ENCODE measurements at places on chromosomes 12 and 14. TPM values are rescaled to one million over a fixed set of nuclear protein-coding genes. Genes with fewer than 3 reads are reported as not detected.

- H3K4me3 ChIP-seq: no peak overlapping the region
- no peaks in the 10 kb centered on the region for H3K27me3 ChIP-seq
- no peaks in the 10 kb centered on the region for H3K36me3 ChIP-seq
- H3K27ac ChIP-seq: no peak overlapping the region
- no peak for DNase-seq
These were observed 4.3 kb upstream of the MYF6 start for GRCh38 chr12:80702889-80703805.

GRCh38 chr14:32469388-32470160 is 140.5 kb downstream of the AKAP6 start:
- no peak overlapping the region for H3K4me3 ChIP-seq
- H3K27ac ChIP-seq: no peak overlapping the region
- H3K27me3 ChIP-seq: no peaks in the 10 kb centered on the region
- H3K4me1 ChIP-seq: peaks cover 40% of the 10 kb centered on the region
- no peak for DNase-seq

- DNase-seq: no peak
- no peaks in the 10 kb centered on the region for H3K4me1 ChIP-seq
- no peaks in the 10 kb centered on the region for H3K36me3 ChIP-seq
- no peaks in the 10 kb centered on the region for H3K27me3 ChIP-seq
These were observed 491.8 kb downstream of the PCNX1 start for GRCh38 chr14:71399057-71399487.

- H3K27me3 ChIP-seq: no peaks in the 10 kb centered on the region
- H3K27ac ChIP-seq: no peak overlapping the region
- no peak overlapping the region for H3K4me3 ChIP-seq
- no peaks in the 10 kb centered on the region for H3K4me1 ChIP-seq
- H3K36me3 ChIP-seq: no peaks in the 10 kb centered on the region
These were observed 37.9 kb upstream of the DLK1 start for GRCh38 chr14:100688598-100689461.

GRCh38 chr12:21989819-21990412 is 48.7 kb upstream of the ABCC9 start:
- no peaks in the 10 kb centered on the region for H3K36me3 ChIP-seq
- H3K27ac ChIP-seq: no peak overlapping the region
- DNase-seq: peak; percentile 22

GRCh38 chr14:61355892-61356325 is 34.5 kb downstream of the PRKCH start:
- H3K4me3 ChIP-seq: no peak overlapping the region
- no peak overlapping the region for H3K27ac ChIP-seq

GRCh38 chr14:78746086-78746595 is 576.0 kb downstream of the NRXN3 start:
- no peak overlapping the region for H3K27ac ChIP-seq
- no peaks in the 10 kb centered on the region for H3K4me1 ChIP-seq
- no peaks in the 10 kb centered on the region for H3K36me3 ChIP-seq
- no peak overlapping the region for H3K4me3 ChIP-seq
- no peak for DNase-seq

- H3K27me3 ChIP-seq: no peaks in the 10 kb centered on the region
- no peak overlapping the region for H3K27ac ChIP-seq
- no peak for DNase-seq
- no peaks in the 10 kb centered on the region for H3K4me1 ChIP-seq
- no peak overlapping the region for H3K4me3 ChIP-seq
These were observed 10.0 kb downstream of the EML1 start for GRCh38 chr14:99803106-99803775.

- H3K27ac ChIP-seq: no peak overlapping the region
- H3K36me3 ChIP-seq: no peaks in the 10 kb centered on the region
- DNase-seq: no peak
- H3K4me3 ChIP-seq: no peak overlapping the region
- H3K27me3 ChIP-seq: no peaks in the 10 kb centered on the region
- no peaks in the 10 kb centered on the region for H3K4me1 ChIP-seq
These were observed 34.3 kb upstream of the METAP2 start for GRCh38 chr12:95439461-95440230.

DNA sequence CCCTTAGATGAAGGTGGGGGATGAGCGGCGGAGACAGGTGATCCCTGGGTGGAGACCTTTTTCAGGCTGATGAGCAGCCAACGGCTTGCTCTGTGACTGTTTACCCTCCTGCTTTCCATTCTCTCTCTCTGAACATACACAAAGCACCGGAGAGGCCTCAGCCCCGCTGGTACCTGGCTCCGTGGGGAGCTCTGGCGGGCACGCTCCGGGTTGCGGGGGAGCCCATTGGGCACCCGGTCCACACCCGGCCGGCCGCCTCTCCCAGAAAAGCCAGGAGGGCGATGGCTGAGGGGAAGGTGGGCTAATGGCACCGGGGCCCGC is 545 bp downstream of the SMARCC2 start:
- DNase-seq: no peak
- peak overlapping the region; percentile 92 for H3K27ac ChIP-seq
- no peaks in the 10 kb centered on the region for H3K27me3 ChIP-seq
- peaks cover 15% of the 10 kb centered on the region for H3K4me1 ChIP-seq
- peak overlapping the region; percentile 88 for H3K4me3 ChIP-seq

- H3K27ac ChIP-seq: no peak overlapping the region
- no peaks in the 10 kb centered on the region for H3K36me3 ChIP-seq
- H3K27me3 ChIP-seq: no peaks in the 10 kb centered on the region
- no peak for DNase-seq
- no peak overlapping the region for H3K4me3 ChIP-seq
These were observed 33.7 kb upstream of the CCNT1 start for GRCh38 chr12:48750215-48750614.

DNA sequence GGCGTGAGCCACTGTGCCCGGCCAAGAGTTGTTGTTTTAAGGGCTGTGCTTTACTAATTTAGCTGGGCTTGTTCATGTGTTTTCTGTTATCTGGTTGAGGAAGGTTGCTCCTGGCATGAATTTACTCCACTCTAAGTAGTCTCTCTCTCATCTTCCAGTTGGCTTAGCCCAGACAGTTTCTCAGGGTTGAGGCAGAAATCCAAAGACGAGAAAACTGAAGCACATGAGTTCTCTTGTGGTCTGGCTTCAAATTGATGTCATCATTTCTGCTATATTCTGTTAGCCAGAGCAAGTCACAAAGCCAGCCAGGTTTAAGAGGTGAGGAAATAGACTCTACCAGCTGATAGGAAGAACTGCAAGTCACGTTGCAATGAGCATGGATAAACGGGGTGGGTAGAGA is 57.9 kb downstream of the E2F7 start:
- no peaks in the 10 kb centered on the region for H3K36me3 ChIP-seq
- DNase-seq: no peak
- H3K27me3 ChIP-seq: no peaks in the 10 kb centered on the region
- no peak overlapping the region for H3K27ac ChIP-seq
- H3K4me1 ChIP-seq: peaks cover 6% of the 10 kb centered on the region

DNA sequence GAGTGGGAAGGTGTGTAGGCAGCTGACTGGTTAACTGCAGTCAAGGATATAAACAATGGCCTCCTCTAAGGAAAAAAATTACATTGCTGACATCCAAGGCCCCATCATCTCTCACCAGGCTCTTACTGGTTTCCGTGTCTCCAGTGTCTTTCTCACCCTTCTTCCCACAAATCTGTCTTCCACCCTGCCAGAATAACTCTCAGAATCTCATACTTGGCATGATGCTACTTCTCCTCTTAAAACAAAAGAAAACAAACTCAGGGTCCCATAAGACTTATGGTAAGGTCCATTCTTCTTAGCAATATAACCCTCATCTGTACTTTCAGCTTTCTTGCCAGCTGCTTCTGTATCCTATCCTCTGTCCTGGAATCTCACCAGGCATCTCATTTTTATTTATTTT is 68.9 kb downstream of the SUSD6 start:
- DNase-seq: no peak
- H3K36me3 ChIP-seq: no peaks in the 10 kb centered on the region
- no peak overlapping the region for H3K4me3 ChIP-seq
- peaks cover 58% of the 10 kb centered on the region for H3K4me1 ChIP-seq

GRCh38 chr14:60775296-60775695 is 40.7 kb downstream of the MNAT1 start:
- no peak overlapping the region for H3K4me3 ChIP-seq
- H3K27me3 ChIP-seq: no peaks in the 10 kb centered on the region
- no peaks in the 10 kb centered on the region for H3K4me1 ChIP-seq
- H3K27ac ChIP-seq: no peak overlapping the region

GRCh38 chr14:59067127-59067894 is 121.2 kb upstream of the DAAM1 start:
- no peaks in the 10 kb centered on the region for H3K4me1 ChIP-seq
- H3K36me3 ChIP-seq: no peaks in the 10 kb centered on the region
- H3K4me3 ChIP-seq: no peak overlapping the region

- no peaks in the 10 kb centered on the region for H3K27me3 ChIP-seq
- no peaks in the 10 kb centered on the region for H3K4me1 ChIP-seq
- no peak overlapping the region for H3K4me3 ChIP-seq
- no peaks in the 10 kb centered on the region for H3K36me3 ChIP-seq
- no peak for DNase-seq
- H3K27ac ChIP-seq: no peak overlapping the region
These were observed 284.5 kb downstream of the CACNA1C start for GRCh38 chr12:2337031-2338010.

- H3K36me3 ChIP-seq: no peaks in the 10 kb centered on the region
- DNase-seq: no peak
- no peaks in the 10 kb centered on the region for H3K27me3 ChIP-seq
- H3K4me1 ChIP-seq: no peaks in the 10 kb centered on the region
- H3K4me3 ChIP-seq: no peak overlapping the region
- no peak overlapping the region for H3K27ac ChIP-seq
These were observed 68.9 kb upstream of the BBS10 start for GRCh38 chr12:76417116-76417515.

GRCh38 chr14:103334644-103335622 is 896 bp downstream of the EIF5 start:
- H3K4me3 ChIP-seq: peak overlapping the region; percentile 97
- peak overlapping the region; percentile 100 for H3K27ac ChIP-seq
- H3K36me3 ChIP-seq: peaks cover 6% of the 10 kb centered on the region
- no peaks in the 10 kb centered on the region for H3K27me3 ChIP-seq
- DNase-seq: peak; percentile 33
- peaks cover 25% of the 10 kb centered on the region for H3K4me1 ChIP-seq

DNA sequence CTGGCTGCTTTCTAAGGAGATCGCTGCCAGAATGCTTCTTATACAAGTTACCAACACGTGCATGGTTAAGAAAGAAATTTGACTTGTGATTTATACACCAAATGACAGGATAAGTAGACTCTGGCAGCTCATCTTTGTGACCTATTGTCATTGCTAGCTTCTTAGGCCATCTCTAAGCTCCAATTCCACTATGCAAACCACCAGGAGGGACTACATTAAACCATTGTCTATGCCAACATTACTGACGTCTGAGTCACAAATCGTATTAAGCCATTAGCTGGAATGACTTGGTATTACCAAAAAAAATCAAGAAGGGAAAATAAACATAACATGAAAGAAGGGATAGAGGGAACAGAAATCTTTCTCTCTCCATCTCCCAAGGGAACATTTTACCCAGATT is 15.8 kb upstream of the VPS33A start:
- no peak for DNase-seq
- no peak overlapping the region for H3K4me3 ChIP-seq
- no peaks in the 10 kb centered on the region for H3K4me1 ChIP-seq
- peaks cover 57% of the 10 kb centered on the region for H3K36me3 ChIP-seq
- H3K27ac ChIP-seq: no peak overlapping the region

GARIN6 gene
- not detected for total RNA-seq

GLT1D1 gene
- not detected for total RNA-seq

ZNF641 gene
- total RNA-seq: 23.6 TPM

GPR68 gene
- 0.21 TPM for total RNA-seq

ANO4 gene
- 0.63 TPM for total RNA-seq

IL31 gene
- not detected for total RNA-seq

SLC17A8 gene
- total RNA-seq: not detected

PAX9 gene
- total RNA-seq: 6.0 TPM

FGF23 gene
- not detected for total RNA-seq

INHBC gene
- total RNA-seq: not detected

MFAP5 gene
- total RNA-seq: 895 TPM

ZFHX2 gene
- total RNA-seq: 3.9 TPM

AMIGO2 gene
- total RNA-seq: 1.7 TPM

Measured in tibial nerve (tissue), 4 donors.